Body of pancreas (tissue), 4 donors: ENCODE measurements at places on chromosomes 7 and 10.

DNA sequence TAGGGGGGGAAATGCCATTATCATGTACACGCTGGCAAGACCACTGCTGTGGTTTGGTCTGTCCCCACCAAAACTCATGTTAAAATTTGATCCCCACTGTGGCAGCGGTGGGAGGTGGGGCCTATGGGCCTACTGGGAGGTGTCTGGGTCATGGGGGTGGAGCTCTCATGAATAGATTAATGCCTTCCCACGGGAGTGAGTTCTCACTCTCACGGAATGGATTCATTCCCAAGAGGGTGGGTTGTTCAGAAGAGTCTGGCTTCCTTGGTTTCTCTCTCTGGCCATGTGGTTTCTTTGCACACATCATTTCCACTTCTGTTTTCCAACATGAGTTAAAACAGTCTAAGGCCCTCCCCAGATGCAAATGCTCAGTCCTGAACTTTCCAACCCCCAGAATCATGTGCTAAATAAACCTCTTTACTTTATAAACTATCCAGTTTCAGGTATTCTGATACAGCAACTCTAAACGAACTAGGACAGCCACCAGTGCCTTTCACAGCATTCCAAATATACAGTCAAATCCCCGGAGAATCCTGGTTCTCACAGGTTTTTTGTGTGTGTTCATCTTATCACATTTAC lies 44.3 kb downstream of the SMURF1 start:
- DNase-seq: no peak

DNA sequence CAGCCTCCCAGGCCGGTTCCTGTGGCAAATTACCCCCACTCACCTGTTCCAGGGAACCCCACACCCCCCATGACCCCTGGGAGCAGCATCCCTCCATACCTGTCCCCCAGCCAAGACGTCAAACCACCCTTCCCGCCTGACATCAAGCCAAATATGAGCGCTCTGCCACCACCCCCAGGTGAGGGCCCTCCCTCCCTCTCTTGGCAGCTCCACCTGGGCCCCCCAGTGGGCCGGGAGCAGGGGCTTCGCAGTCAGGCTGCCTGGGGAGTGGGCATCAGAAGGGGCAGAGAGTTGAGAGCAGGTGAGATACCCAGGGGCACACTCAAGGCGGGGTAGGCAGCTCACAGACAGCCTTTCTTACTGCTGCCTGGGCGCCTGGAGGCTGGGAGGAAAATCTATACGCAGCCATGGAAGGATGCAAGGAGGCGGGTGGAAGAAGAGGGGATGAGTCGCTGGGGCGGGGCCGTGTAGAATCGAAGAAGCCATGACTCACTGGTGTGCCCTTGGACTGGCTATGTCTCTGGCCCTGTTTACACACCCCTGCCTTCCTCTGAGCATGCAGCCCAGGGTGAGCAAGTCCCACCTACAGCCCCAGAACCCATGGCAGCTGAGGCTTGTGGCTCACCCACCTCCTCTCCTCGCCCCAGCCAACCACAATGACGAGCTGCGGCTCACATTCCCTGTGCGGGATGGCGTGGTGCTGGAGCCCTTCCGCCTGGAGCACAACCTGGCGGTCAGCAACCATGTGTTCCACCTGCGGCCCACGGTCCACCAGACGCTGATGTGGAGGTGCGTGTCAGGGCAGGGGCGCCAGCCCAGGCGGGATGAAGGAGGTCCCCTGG lies 48.6 kb upstream of the PPIF start:
- DNase-seq: peak; percentile 57

DNA sequence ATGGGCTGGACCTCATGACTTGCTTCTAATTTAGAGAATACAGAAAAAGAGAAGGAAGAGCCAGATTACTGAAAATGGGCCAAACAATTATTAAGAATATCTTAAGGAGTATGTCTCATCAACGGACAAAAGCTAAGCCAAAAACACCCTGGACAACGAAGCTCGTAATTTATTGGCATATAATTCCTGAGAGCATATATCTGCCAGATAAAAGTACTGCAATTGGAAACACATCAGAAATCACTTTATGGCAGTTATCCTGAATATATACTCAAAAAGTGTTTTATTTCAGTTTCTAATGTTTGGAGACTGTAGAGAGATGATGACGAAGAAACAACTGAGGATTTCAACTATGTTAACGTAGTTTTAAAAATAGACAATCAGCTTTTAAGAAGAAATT lies 211.8 kb downstream of the CSTF2T start:
- no peak for DNase-seq

DNA sequence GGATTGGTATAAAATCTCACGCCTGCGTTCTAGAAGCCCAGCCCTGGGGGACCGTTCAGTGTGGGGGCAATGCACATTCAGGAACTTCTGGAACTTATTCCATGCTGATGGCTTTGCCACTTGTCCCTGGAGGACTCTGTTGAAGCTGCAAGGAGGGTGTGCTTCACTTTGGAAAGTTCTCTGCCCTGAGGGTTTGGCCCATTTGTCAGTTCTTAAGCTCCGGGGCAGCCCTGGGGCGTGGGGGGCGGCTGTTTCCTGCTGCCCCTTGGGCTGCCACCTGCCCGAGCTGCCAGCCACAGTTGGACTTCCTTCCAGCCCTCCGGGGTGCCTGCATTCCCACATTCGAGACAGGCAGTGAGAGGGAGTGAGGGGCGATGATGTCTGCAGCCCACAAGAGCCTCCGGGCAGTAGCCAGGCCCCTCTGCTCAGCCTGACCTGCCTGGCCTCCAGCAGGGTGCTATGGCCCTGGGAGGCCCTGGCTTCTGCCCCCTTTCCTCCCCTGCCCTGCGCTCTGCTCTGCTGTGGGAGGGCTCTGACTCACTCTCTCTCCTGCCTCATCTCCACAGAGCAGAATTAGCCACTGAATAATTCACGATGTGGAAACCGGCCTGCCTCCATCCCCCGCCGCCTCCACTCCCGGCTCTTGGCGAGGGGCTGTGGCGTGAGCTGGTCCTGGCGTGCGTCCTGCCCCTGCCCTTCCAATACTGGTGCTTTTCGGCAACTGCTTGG lies 1.9 kb downstream of the TTYH3 start:
- peak; percentile 54 for DNase-seq

DNA sequence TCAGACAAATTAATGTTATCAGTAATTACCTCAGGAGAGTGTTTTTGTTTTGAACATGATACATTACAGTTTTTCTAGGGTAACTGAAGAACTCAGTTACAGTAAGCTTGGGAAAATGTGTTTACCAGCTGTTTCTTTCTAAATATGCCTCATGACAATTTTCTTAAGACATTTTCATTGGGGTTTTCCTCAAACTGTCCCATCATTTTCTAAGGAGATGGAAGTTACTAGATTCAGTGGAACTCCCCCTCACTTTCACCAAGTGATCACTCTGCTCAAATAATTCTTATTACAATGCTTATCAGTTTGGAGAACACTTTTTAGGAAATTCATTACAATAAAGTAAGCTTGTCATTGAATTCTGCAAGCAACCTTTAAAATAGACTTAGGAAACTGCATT lies 6.4 kb upstream of the SPAG6 start:
- DNase-seq: no peak

GRCh38 chr7:79500759-79501158 lies 47.3 kb upstream of the MAGI2 start:
- no peak for DNase-seq

GRCh38 chr10:28495084-28495483 lies 37.8 kb upstream of the WAC start:
- DNase-seq: no peak

- DNase-seq: no peak
These were observed 260.7 kb downstream of the BICC1 start for GRCh38 chr10:58773341-58773740.

GRCh38 chr10:78010278-78010677 lies 19.0 kb downstream of the POLR3A start:
- no peak for DNase-seq

GRCh38 chr7:19620470-19620869 lies 88.4 kb downstream of the POLR1F start:
- DNase-seq: no peak

DNA sequence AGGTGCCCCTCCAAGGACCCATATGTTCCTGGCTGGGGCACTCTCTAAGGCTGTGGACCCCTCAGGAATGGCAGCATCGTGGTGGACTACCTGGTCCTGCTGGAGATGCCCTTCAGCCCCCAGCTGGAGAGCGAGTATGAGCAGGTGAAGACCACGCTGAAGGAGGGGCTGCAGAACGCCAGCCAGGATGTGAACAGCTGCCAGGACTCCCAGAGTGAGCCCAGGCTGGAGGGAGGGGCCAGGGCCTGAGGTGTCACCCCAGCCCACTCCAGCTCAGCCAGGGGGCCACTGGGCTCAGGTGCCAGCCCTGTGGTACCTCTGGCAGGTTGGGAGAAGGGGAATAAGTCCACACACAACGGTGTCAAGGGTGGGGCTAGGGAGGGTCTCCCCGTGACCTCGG lies 4.7 kb upstream of the MUC12 start:
- no peak for DNase-seq

DNA sequence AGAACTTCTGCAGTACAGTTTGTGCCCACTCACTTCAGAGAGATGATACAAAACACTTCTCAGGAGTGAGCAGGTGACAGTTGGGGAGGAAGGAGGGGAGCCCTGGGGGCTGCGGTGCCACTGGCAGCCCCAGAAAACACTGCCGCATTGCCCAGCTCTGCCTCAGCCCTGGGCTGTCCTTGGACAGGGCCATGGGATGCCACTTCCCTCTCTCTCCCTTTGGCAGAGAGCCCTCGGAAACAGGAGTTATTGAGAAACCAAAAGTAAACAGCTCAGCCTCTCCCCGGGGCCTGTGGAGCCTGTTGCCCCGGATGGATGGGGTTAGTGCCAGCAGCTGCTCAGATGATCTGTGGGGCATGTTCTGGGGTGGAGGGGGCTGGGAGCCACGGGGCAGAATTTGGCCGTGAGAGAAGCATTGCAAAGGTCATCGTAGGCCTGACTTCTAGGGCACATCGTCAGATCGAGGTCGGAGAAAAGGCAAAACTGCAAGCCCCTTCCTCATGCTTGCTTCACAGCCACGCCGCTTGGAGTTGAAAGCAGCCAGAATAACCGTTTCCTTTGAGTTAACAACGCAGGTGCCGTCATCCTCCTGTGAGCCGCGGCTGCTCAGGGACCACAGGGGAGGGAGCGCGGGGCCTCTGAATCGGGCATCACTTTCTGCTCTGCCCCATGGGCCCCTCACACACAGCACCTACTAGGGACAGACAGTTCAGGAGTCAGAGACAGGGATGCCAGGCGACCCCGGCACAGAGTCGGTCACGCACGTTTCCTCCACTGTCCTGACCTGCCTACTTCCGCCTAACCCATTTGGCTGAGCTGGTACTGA lies 256.4 kb downstream of the CAMK1D start:
- DNase-seq: peak; percentile 94

GRCh38 chr7:130970696-130971095 lies 236.7 kb upstream of the KLF14 start:
- DNase-seq: no peak

DNA sequence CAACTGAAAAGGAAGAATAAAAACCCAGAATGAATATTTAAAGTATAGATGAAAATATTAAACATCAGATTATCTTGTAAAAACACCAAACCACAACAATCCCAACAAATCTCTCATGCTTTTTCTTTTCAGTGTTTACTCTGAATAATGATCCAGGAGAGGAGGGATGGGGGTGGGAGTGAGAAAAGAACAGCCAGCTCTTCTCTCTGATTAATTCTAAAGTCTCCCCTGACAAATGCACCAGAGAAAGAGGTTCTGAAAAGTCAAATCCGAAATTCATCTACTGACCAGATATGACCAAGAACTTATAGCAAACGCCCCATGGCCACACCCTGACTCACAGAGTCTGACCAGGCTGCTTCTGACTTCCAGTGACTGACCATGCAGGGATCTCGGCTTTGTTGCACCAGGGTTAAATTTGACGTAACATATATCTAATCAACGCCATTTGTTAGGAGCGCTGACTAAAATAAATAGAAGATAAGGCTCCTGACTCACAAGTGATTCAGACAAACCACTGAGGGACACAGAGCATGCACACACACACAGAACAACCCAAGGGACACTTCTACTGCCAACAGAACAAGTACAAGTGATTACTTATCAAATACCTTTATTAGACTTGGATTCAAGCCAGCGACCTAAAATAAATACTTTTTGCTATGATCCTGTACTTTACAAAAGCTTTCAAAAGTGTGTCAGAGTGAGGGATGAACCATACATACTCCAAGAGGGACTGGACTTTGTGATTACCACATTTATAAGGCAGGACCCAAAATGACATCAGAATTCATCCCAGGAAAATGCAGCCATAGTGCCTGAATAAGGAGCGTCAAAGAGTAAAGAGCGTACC lies 9.3 kb upstream of the SPOCK2 start:
- DNase-seq: peak; percentile 73

- peak; percentile 45 for DNase-seq
These were observed 208.6 kb downstream of the ZNF365 start for GRCh38 chr10:62582804-62583208.

- DNase-seq: no peak
These were observed 139.5 kb upstream of the PRKCQ start for GRCh38 chr10:6719561-6719960.

DNA sequence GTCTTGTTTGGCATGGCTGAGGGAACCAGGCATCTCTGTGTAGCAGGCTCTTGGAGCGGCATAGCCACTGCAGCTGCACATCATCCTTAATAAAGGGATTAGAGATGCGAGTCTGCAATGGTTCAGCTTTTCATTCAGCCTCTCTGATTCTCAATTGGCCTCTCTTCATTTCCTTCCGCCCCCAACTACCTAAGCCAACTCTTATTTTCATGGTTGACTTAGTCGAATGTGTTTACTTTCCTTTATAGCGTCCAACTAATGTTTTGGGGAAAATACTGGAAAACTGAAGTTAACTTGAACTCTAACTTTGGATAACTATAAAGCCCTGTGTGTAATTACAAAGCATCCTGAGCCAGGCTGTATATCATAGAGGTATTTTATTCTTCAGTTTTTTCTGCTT lies 202.2 kb upstream of the KIAA1217 start:
- no peak for DNase-seq

- no peak for DNase-seq
These were observed 785.9 kb downstream of the GATA3 start for GRCh38 chr10:8840356-8840755.

- DNase-seq: peak; percentile 37
These were observed 32.8 kb downstream of the TMEM130 start for GRCh38 chr7:98836811-98837629.

- peak; percentile 10 for DNase-seq
These were observed 772 bp downstream of the PRDX3 start for GRCh38 chr10:119177708-119178371.

DNA sequence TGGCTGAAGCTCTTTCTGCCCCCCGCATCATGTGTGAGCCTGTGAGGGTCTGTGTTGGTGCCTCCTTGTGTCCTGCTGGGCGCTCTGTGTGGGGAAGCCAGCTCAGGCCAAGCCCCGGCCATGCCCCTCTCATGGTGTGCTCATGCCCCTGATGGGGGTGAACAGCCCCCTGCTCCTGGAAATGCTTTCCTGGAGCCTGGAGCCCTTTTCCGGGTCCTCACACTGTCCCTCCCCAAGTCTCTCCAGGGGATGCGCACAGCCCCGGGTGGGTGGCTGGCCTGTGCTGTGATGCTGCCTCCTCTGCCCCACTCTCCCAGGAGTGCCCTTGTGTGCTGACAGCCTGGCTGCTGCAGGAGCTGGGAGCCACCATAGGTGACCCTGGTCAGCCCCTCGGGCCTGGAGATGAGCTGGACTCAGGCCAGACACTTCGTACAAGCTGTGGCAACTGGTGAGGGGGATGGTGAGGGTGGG lies 20.8 kb upstream of the ZNF862 start:
- no peak for DNase-seq
